ENCODE measurements at places on chromosomes 3 and 15. TPM values are rescaled to one million over a fixed set of nuclear protein-coding genes. Genes with fewer than 3 reads are reported as not detected.
A peak's percentile ranks its signal among the peaks of the same experiment; 100 is the strongest.

SKOR1 gene
- 0.31 TPM for total RNA-seq

RHCG gene
- total RNA-seq, result not detected

CCDC54 gene
- not detected for total RNA-seq

- no peak for DNase-seq
- H3K36me3 ChIP-seq, result no peaks in the 10 kb centered on the region
- no peak overlapping the region for H3K27ac ChIP-seq
Observed at GRCh38 chr3:114510201-114510600, 216.4 kb downstream of the TIGIT start.

IL5RA gene
- 1.5 TPM for total RNA-seq

- H3K27me3 ChIP-seq, result no peaks in the 10 kb centered on the region
- no peak overlapping the region for H3K4me3 ChIP-seq
- no peaks in the 10 kb centered on the region for H3K4me1 ChIP-seq
- DNase-seq, result no peak
Observed at GRCh38 chr3:154745929-154746328, 315.9 kb upstream of the GPR149 start.

GRCh38 chr3:21421096-21421495, 329.9 kb downstream of the ZNF385D start:
- H3K27ac ChIP-seq, result no peak overlapping the region
- H3K36me3 ChIP-seq, result no peaks in the 10 kb centered on the region
- no peak overlapping the region for H3K4me3 ChIP-seq
- H3K4me1 ChIP-seq, result no peaks in the 10 kb centered on the region
- no peaks in the 10 kb centered on the region for H3K27me3 ChIP-seq

DNA sequence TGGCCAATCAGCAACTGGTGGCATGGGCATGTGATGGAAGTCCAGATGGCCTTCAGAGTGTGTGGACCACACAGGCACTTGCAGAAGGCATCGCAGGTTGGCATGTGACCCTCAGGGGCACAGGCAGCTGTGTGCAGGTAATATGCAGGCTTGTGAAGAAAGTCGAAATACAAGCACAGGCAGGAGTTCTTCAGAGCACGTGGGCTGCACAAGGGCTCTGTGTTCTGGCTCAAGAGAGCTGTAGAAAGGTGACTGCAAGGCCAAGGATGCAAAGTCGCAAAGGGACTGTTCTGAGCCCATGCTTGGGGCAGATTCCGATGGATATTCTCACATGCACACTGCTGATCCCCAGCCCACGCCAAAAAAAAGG, 8.3 kb downstream of the LRRC2 start:
- H3K4me1 ChIP-seq, result peaks cover 9% of the 10 kb centered on the region
- H3K36me3 ChIP-seq, result no peaks in the 10 kb centered on the region
- peaks cover 8% of the 10 kb centered on the region for H3K27me3 ChIP-seq
- no peak for DNase-seq
- no peak overlapping the region for H3K27ac ChIP-seq

SLC12A1 gene
- not detected for total RNA-seq

- H3K36me3 ChIP-seq, result no peaks in the 10 kb centered on the region
- no peak overlapping the region for H3K27ac ChIP-seq
- DNase-seq, result no peak
- H3K4me3 ChIP-seq, result no peak overlapping the region
- peaks cover 7% of the 10 kb centered on the region for H3K27me3 ChIP-seq
- H3K4me1 ChIP-seq, result no peaks in the 10 kb centered on the region
Observed at GRCh38 chr3:14826069-14826468, 7.3 kb downstream of the FGD5 start.

GRCh38 chr3:64042952-64043351, 19.7 kb upstream of the PSMD6 start:
- no peak for DNase-seq
- no peak overlapping the region for H3K4me3 ChIP-seq
- H3K27ac ChIP-seq, result no peak overlapping the region
- peaks cover 49% of the 10 kb centered on the region for H3K27me3 ChIP-seq
- no peaks in the 10 kb centered on the region for H3K4me1 ChIP-seq

GCSAM gene
- 17.8 TPM for total RNA-seq

FANCD2OS gene
- total RNA-seq, result not detected

LINS1 gene
- 41.6 TPM for total RNA-seq

SRGAP3 gene
- total RNA-seq, result 2.8 TPM

GRCh38 chr15:41263891-41264351, 32.9 kb downstream of the CHP1 start:
- H3K36me3 ChIP-seq, result no peaks in the 10 kb centered on the region
- no peak overlapping the region for H3K27ac ChIP-seq

- peaks cover 10% of the 10 kb centered on the region for H3K4me1 ChIP-seq
- H3K36me3 ChIP-seq, result no peaks in the 10 kb centered on the region
- no peaks in the 10 kb centered on the region for H3K27me3 ChIP-seq
- no peak for DNase-seq
Observed at GRCh38 chr15:82039871-82040270, 5.9 kb downstream of the MEX3B start.

DNA sequence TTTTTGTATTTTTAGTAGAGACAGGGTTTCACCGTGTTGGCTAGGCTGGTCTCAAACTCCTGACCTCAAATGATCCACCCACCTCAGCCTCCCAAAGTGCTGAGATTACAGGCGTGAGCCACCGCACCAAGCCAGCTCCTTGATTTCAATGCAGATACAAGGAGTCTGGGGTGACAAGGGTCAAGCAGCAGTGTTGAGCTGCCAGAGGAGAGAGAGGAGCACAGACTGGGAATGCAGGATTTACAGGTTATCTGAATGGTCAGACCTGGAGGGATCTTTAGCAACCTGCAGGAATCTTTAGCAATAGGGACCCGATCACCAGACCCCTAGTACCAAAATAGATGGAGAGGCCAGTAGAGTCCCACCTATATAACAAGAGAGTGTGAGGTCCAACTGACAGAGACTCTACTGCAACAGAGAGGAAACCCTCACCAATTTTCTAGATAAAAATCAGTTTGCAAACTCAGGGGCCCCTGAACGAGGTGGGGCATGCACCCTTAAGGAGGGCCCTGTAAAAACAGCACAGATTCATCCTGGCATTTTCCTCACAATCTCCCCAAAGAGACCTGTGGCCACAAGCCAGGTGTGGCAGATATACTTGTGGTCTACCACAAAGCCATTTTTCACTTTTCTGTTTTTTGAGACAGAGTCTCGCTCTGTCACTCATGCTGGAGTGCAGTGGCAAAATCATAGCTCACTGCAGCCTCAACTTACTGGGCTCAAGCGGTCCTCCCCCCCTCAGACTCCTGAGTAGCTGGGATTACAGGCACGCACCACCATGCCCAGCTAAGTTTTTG, 10.7 kb upstream of the SHISA5 start:
- no peaks in the 10 kb centered on the region for H3K27me3 ChIP-seq
- no peaks in the 10 kb centered on the region for H3K36me3 ChIP-seq
- H3K4me3 ChIP-seq, result no peak overlapping the region
- no peak for DNase-seq
- peaks cover 66% of the 10 kb centered on the region for H3K4me1 ChIP-seq

DNA sequence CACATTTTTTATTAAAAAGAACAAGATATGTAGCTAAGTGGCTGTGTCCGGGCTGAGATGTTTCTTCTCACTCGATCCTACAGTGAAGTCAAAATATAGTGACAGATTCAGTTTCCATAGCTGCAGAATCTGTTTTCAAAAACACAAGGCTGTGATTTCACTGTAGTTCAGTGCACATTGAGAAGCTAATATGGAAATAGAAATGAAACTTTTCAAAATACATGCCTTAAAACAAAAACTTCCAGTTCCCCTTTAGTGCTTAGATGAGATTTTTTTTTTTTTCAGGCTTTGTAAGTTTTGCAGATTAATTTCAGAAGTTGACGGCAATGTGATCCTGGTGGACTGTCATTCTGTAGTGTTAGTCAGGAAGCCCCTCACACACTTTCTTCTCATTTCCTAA, 23.8 kb upstream of the TRAK1 start:
- no peak overlapping the region for H3K4me3 ChIP-seq
- no peak for DNase-seq
- H3K27me3 ChIP-seq, result no peaks in the 10 kb centered on the region
- no peaks in the 10 kb centered on the region for H3K36me3 ChIP-seq
- H3K4me1 ChIP-seq, result peaks cover 33% of the 10 kb centered on the region
- H3K27ac ChIP-seq, result no peak overlapping the region

- no peak overlapping the region for H3K4me3 ChIP-seq
- H3K27me3 ChIP-seq, result peaks cover 16% of the 10 kb centered on the region
- no peaks in the 10 kb centered on the region for H3K36me3 ChIP-seq
Observed at GRCh38 chr3:72663429-72663828, 184.8 kb downstream of the SHQ1 start.

DNA sequence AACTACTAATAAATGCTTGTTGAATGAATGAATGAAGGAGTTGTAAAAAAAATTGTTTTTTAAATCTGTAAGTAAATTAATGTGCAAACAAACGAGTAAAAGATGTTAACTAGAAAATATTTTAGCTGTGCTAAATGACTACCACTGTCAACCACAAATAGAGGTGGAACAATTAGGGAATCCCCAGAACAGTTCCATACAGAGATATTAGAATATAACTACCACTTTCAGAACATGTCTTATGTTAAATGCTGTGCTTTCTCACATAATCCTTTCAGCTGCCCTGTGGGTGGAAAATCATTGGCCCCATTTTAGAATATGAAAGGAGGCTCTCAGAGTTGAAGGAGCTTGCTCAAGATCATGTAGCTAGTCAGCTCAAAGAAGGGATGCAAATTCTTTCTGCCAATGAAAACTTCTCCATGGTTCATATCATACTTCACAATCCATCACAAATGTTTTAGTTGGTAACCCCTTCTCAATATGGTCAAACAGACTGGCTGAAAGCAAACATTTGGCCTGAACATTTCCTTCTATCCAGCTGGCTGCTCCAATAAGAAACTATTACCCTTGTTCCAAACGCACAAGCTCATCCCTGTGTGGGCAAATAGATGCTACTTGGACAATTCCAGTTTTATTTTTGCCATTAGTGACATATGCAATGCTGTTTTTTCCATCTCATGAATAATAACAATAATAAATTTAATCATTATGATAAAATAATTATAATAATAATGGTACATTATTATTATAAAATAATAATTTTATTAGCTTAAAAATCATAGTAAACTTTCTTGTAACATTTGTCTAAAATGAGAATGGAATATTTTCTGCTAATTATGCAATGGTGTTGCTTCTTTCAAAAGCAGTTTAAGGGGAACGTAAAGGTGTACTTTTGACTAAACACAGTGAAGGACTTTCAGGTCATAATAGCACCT, 290.4 kb upstream of the STT3B start:
- H3K4me1 ChIP-seq, result peaks cover 24% of the 10 kb centered on the region
- no peak overlapping the region for H3K27ac ChIP-seq
- H3K27me3 ChIP-seq, result peaks cover 5% of the 10 kb centered on the region
- peak overlapping the region; percentile 38 for H3K4me3 ChIP-seq

- DNase-seq, result no peak
- no peak overlapping the region for H3K27ac ChIP-seq
- H3K36me3 ChIP-seq, result no peaks in the 10 kb centered on the region
Observed at GRCh38 chr15:60713119-60714084, 234.5 kb upstream of the ICE2 start.

GRCh38 chr3:70856414-70857162, 544.1 kb upstream of the MDFIC2 start:
- H3K36me3 ChIP-seq, result no peaks in the 10 kb centered on the region
- H3K4me3 ChIP-seq, result peak overlapping the region; percentile 45
- peak overlapping the region; percentile 38 for H3K27ac ChIP-seq

GRCh38 chr3:172624999-172625398, 85.9 kb downstream of the NCEH1 start:
- H3K27me3 ChIP-seq, result peaks cover 6% of the 10 kb centered on the region
- peaks cover 10% of the 10 kb centered on the region for H3K4me1 ChIP-seq
- H3K4me3 ChIP-seq, result no peak overlapping the region
- no peaks in the 10 kb centered on the region for H3K36me3 ChIP-seq

CD200R1 gene
- total RNA-seq, result 1.4 TPM

DNA sequence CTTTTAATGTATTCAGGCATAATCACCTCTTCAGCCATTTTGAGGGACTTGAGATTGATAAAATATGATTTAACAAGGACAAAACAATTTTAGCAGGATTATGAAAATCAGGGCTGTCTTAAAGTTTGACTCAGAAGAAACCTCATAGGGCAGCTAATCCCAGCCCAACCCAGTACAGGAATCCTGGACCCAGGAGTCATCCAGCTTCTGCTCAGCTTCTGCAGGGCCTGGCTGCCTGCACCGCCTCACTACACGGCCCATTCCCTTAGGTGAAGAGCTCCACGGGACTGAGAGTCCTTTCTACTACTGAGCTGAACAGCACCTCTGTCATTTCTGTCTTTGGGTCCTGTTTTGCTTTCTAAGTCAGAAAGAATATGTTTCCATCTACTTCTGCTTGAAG, 37.5 kb downstream of the ARHGAP31 start:
- DNase-seq, result no peak
- H3K27ac ChIP-seq, result no peak overlapping the region
- no peaks in the 10 kb centered on the region for H3K36me3 ChIP-seq
- peaks cover 8% of the 10 kb centered on the region for H3K4me1 ChIP-seq

ST8SIA2 gene
- total RNA-seq, result not detected

GRCh38 chr3:147851062-147851461, 441.9 kb downstream of the ZIC1 start:
- H3K27ac ChIP-seq, result no peak overlapping the region
- no peak for DNase-seq
- H3K36me3 ChIP-seq, result no peaks in the 10 kb centered on the region
- H3K4me1 ChIP-seq, result no peaks in the 10 kb centered on the region
- H3K4me3 ChIP-seq, result no peak overlapping the region
- no peaks in the 10 kb centered on the region for H3K27me3 ChIP-seq

DNA sequence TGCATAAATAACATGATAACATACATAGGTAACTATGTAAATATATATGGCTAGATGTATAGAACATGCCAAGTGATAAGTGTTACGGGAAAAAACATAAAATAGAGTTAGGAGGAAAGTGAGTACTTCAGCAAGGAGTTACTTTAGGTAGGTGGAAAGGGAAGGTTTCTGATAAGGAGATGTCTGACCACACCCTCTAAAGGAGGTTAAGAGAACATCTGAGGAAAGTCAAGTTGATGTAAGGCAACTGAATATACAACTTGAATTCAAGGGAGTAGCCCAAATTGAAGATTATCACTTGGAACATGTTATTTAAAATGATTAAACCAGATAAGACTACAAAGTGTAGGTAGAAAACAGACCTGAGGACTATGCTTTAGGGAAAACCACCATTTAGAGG, 13.8 kb downstream of the PIERCE2 start:
- H3K27ac ChIP-seq, result no peak overlapping the region
- no peak for DNase-seq
- H3K4me3 ChIP-seq, result no peak overlapping the region
- H3K36me3 ChIP-seq, result no peaks in the 10 kb centered on the region
- H3K4me1 ChIP-seq, result no peaks in the 10 kb centered on the region
- no peaks in the 10 kb centered on the region for H3K27me3 ChIP-seq

DNA sequence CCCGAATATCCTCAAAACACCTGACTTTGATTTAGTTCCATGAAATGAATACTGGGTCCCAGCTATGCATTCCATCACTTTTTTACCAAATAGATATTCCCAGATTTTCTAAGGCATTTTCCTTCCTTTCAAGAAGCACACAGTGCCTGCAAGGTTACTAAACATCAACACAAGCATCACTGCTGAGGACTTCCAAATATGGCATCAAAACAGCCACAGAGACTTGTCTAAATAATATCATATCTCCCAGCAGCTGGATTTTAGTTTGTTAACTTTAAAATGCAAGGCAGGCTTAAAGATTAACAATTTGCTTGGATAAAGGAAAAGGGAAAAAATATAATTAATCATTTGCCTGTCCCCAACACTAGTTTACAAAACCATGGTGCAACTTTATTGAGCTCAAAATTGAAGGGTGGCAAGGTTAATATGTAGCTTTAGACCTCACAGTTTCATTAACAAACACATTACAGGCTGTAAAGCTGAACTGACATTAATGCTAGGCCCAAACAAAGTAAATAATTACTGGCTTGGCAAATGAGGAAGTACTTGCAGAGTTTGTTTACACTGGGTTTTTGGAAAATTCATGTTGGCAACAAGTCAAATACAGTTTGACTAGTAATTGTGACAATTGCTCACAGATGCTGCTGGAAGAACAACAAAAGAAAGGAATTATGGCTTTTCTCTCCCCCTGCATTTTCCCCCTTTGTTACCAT, 401.7 kb upstream of the CDIN1 start:
- DNase-seq, result no peak
- no peak overlapping the region for H3K4me3 ChIP-seq
- no peak overlapping the region for H3K27ac ChIP-seq
- H3K27me3 ChIP-seq, result no peaks in the 10 kb centered on the region

Data from activated T-cell treated with anti-CD3 and anti-CD28 coated beads, Interleukin-2, amount 50 U/mL, for 72 hours (primary cell).